8988T (cell line): ENCODE measurements at places on chromosomes 11 and 22.

DNA sequence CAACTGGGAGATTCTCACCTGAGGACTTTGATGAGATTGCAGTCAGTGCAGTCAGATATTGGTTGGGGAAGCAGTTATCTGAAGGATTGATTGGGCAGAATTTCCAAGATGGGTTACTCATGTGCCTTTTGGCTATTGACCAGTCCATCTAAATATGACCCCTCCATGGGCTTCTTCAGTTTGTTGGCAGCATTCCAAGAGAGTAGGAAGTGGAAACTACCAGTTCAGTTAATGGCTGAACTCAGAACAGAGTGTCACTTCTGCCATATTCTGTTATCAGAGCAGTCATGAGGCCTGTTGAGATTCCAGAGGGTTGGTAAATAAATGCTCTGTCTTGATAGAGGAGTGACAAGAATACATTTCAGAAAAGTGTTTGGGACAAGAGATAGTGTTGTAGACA lies 71.0 kb downstream of the CYP2R1 start:
- DNase-seq = no peak

DNA sequence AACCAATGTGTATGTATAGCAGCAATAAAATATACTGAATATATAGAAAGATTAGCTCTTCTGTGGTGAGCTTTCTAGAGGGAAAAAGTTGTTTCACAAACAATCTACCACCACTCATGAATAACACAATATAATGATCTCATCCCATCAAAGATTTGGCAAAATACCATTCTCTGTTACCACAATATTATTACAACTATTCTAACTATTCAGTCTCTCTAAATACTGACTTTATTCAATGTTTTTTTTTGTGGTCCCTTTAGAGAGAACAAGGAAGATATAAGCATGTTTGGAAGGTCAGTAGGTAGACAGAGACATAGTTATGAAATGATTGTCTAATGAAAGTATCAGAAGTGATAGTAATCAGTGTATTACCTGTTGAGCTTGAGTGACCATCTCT lies 7.8 kb downstream of the CCDC90B start:
- DNase-seq = no peak

DNA sequence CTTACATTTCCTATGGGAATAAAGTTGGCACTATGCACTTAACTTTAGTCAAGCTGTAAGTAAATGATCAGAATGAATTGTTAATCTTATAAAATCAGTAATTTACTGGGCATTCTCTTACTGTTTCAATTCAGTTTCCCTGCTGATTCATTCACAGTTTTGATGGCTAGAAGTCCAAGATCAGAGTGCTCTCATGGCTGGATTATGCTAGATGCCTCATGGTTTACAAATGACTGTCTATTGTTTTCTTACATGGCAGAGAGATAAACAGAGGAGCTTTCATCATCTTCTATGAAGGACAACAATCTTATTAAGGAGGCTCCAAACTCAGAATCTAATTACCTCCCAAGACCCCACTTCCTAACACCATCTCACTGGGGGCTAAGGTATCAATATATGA lies 135.1 kb upstream of the CARD18 start:
- no peak for DNase-seq

- DNase-seq = peak; percentile 35
Observed at GRCh38 chr11:86218125-86219084, 26.1 kb upstream of the EED start.

DNA sequence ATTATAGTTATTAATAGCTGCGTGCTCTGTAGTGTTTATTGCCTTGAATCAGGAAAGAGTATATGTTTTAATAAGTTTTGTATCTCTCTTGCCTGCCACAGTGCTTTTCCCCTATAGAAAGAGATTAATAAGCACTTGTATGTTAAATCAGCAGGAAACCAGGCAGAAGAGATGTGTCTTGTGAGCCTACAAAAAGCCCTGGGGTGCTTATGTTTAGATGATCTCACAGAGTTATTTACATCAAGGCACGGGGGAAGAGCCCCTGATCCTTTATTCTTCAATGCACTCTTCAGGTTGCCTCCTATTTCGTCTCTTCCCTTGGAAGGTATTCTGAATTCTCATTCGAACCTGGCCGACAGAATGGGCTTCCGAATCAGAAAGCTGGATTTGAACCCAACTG lies 183.0 kb downstream of the MAML2 start:
- no peak for DNase-seq

- DNase-seq = no peak
Observed at GRCh38 chr22:47622541-47622940, 860.1 kb downstream of the TBC1D22A start.

GRCh38 chr11:6538456-6538855 lies 41.4 kb downstream of the DNHD1 start:
- no peak for DNase-seq

- no peak for DNase-seq
Observed at GRCh38 chr11:2825261-2825888, 60.2 kb downstream of the CDKN1C start.
